ENCODE measurements at places on chromosomes 1 and 21.

GRCh38 chr1:204176049-204176448, 9.9 kb upstream of the REN start:
- DNase-seq: no peak

- no peak for DNase-seq
Observed at GRCh38 chr1:202901555-202901954, 12.6 kb upstream of the RABIF start.

GRCh38 chr1:180163041-180163440, 8.4 kb downstream of the QSOX1 start:
- no peak for DNase-seq

- no peak for DNase-seq
Observed at GRCh38 chr1:161195171-161195570, 3.7 kb downstream of the ADAMTS4 start.

Data from left lung (tissue), 14 donors.